ENCODE measurements at places on chromosomes 1 and 21.
A peak's percentile ranks its signal among the peaks of the same experiment; 100 is the strongest.

GRCh38 chr1:172145231-172145651, 275.2 kb upstream of the C1orf105 start:
- no peak for DNase-seq

DNA sequence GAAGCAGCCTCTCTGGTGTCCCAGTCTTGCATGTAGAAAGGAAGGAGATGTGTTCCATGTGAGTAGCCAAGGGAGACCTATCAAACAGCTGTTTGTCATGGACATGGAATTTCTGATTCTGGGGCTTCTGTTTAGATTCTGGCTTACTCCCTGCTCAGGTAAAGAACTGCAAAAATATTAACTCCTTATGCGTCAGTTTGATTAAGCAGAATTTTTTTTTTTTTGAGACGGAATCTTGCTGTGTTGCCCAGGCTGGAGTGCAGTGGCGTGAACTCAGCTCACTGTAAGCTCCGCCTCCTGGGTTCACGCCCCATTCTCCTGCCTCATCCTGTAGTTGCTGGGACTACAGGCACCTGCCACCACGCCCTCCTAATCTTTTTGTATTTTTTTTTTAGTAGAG, 6.8 kb downstream of the ARV1 start:
- DNase-seq: no peak

GRCh38 chr1:21573971-21574465, 64.8 kb downstream of the ALPL start:
- DNase-seq: peak; percentile 83

GRCh38 chr1:100361511-100362089, 9.3 kb downstream of the CDC14A start:
- DNase-seq: no peak

- no peak for DNase-seq
These were observed 45.7 kb upstream of the HOOK1 start for GRCh38 chr1:59768792-59769735.

DNA sequence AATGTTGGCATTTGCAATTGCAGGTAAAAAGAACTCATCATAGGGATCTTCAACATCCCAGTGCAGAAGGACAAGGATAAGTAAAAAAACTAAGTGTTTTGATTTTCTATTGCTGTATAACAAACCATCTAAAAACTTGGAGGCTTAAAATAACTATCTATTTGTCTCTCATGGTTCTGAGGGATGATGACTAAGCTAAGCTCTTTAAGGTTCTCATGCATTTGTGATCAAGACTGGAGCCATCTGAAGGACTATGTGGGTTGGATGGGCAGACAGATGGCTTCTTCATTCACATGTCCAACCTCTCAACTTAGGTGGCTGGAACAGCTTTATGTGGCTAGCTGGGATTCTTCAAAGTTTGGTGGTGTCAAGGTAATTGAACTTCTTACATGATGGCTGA, 51.5 kb downstream of the RPL5 start:
- no peak for DNase-seq

- no peak for DNase-seq
These were observed 8.8 kb downstream of the NOL9 start for GRCh38 chr1:6545276-6546112.

Data from NCI-H1417 treated with DMSO at 0.1 percent for 48 hours (cell line).